ENCODE measurements at places on chromosomes 6 and 20.

DNA sequence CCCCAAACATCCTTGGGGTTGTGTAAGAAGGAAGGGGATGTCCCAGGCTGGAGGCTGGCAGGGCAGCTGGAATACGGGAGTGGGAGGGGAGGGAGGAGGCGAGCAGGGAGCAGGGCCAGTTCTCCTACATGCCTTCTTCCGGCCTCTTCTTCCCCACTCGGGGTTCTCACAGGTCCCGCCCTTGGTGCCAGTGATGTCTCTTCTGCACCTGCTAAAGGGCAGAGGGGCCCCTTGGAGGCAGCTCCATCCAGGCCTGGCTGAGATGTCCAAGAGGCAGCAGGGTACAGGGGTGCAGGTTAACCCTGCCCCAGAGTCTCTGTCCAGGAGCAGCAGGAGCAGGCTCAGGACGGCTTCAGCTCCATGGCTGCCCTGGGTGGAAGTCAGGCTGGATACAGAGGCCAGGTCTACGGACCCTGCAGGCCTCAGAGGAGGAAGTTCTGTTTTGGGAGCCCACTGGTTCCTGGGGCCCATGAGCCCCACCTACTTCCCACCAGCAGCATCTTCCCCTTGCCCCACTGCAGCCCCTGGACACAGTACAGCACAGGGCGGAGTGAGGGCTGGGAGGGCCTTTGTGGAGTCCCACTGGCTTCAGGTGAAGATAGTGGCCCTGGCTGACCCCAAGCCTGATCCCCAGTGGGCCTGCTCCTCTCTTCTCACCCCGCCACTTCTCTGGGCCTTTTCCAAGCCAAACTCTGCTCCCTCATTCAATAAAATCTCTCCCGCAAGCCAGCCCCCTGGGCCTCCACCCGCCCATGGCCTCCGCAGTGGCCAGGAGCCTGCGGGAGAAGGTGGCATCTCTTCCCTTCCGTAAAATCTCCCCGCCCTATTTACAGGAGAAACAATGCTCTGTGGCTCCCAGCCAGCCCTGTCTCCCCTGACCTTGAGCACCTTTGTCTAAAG, 60.4 kb downstream of the YTHDF1 start:
- DNase-seq, result no peak

DNA sequence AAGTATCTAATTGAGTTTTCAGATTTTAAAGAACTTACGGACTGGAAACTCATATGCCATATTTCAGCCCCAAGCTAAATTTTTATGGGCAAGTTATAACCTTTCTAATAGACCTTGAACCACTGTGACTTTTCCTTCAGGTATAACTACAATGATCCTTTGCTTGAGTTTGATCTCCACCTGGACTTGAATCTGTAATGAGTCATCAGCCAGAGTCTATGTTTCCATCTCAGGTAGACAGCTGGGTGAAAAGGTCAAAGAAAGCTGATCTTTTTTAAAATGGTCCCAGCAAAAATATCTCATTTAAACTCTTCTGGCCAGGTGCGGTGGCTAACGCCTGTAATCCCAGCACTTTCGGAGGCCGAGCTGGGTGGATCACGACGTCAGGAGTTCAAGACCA, 88.4 kb upstream of the SGK1 start:
- no peak for DNase-seq

DNA sequence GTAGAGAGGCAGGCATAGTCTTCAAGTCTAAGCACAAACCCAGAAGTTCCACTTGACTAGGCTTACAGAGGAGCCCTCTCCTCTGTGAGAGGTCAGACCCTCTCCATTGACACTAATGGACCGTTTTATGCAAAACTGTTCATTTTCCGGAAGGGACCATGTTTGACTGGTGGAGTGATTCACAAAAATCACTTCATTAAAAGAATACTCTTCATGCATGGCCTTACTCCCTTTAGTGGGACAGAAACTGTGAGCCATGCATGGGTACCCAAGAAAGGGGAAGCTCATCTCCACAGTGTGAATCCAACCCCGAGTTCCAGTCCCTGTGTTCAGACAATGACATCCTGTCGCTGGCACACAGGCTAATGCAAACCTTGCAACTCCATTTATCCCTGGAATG, 63.2 kb downstream of the OLIG3 start:
- no peak for DNase-seq

GRCh38 chr6:130758813-130759212, 68.4 kb upstream of the SMLR1 start:
- DNase-seq, result no peak

DNA sequence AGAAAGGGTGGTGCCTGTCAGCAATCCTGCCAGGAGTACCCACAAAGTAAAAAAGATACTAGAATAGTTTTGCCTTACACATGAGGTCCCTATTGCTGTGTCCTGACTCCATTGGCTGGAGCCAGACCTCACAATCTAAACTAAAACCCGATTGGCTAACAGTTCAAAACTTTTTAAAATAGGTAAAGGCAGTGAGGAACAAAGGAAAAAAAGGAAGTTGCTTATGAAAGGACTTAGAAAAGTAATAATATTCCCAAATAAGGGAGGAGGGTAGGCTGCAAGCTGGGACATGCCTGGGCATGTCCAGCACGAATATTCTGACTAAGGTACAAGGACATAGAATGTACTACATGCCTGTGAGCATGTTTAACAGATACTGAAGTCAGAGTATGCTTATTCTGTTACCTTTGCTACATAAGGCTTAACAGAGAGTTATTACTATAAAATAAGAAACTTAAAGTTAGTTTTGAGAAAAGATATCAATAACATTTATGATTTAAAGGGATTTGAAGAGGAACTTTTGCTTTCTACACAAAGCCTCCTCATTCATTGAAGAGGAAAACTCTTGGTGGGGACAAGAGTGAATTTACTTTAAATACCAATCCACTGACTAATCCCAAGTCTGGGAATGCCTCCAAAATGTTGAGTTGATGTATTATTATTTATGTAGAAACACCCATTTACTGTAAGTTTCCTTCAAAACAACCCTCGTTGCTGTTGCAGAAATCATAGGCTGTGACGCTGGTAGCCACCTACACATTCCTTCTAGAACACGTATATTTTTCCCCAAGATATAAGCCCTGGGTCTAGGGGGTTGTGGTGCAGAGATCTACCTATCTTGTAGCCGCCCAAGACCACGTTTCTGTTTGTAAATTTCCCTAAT, 8.2 kb upstream of the MTHFD1L start:
- peak; percentile 96 for DNase-seq
